Nephron progenitor cell (in vitro differentiated cells): ENCODE measurements at places on chromosomes 1 and 21.

- peaks cover 79% of the 10 kb centered on the region for H3K27me3 ChIP-seq
- peaks cover 3% of the 10 kb centered on the region for H3K36me3 ChIP-seq
- no peak for DNase-seq
- peaks cover 9% of the 10 kb centered on the region for H3K4me1 ChIP-seq
- H3K4me3 ChIP-seq, result no peak overlapping the region
- H3K27ac ChIP-seq, result no peak overlapping the region
Measured at GRCh38 chr1:229427572-229427971, 6.3 kb downstream of the ACTA1 start.

GRCh38 chr1:207243442-207244408 is 77.8 kb upstream of the CD55 start:
- H3K4me1 ChIP-seq, result no peaks in the 10 kb centered on the region
- no peak overlapping the region for H3K4me3 ChIP-seq
- no peaks in the 10 kb centered on the region for H3K27me3 ChIP-seq
- no peaks in the 10 kb centered on the region for H3K36me3 ChIP-seq
- no peak for DNase-seq
- no peak overlapping the region for H3K27ac ChIP-seq

DNA sequence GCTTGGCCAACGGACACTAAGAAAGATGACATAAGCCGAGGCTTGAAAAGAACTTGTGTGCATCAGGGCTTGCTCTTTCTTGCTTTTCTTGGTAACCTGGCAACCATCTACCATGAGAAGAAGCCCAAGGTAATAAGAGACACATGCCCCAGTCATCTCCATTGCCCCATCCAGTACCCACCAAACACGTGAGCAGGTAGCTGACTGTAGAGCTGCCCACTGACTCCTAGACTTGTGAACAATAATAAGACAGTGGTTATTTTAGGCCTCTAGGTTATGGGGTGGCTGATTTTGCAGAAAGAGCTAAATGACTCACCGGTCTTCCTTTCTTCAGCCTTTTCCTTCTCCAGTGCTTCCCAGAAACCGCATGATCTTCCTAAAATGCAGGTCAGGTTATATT is 105.0 kb upstream of the JUN start:
- H3K4me1 ChIP-seq, result peaks cover 54% of the 10 kb centered on the region
- no peak overlapping the region for H3K27ac ChIP-seq
- H3K27me3 ChIP-seq, result peaks cover 9% of the 10 kb centered on the region

DNA sequence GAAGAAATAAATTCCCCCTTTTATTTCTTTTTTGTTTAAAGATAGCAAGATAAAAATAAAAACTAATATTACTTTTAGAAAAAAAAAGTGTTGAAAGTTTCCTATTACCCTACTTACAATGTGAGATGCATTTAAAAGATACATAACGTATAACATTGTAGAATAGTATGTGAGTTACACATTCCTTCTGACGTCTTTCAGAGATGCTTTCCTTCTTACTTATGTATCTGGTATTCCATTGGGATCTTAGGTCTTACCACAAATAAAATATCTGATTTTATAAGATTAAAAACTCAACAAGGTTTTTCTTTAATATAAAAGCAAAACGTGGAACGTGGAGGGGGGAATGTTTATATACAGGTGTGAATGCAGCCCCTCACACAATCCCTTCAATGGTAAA is 147.2 kb upstream of the ETS2 start:
- no peaks in the 10 kb centered on the region for H3K36me3 ChIP-seq
- H3K27ac ChIP-seq, result no peak overlapping the region
- no peak overlapping the region for H3K4me3 ChIP-seq
- peaks cover 29% of the 10 kb centered on the region for H3K4me1 ChIP-seq
- no peak for DNase-seq

DNA sequence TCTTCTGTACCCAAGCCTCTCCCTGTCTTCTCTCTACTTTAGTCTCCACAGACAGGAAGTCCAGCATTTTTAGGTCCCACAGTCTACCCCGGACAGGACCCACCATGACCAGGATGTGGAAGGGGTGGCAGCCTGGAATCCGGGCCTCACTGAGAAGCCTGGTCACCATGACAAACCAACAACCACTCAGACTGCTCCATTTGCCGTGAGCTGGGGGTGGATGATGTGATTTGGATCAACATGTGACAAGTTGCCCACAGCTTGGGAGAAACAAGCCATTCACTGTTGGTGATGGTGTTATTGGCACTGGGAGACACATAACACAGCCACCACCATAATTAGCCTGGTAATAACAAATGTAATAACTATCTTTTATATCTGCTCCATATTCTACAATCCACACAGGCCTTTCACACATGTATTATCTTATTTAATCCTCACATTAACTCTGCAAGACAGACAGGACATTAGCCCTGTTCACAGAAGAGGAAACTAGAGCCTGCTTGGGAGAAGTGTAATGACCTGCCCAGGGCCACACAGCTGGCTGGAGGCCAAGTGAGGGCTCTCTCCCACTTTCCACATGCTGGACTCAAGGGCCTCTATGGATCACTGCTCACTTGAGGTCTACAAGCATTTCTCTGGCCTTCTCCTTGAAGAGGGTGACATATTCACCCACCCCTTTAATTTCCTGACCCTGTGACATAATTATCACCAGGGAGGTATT is 22.9 kb downstream of the MEF2D start:
- no peak for DNase-seq
- H3K4me3 ChIP-seq, result no peak overlapping the region
- peaks cover 42% of the 10 kb centered on the region for H3K36me3 ChIP-seq
- no peak overlapping the region for H3K27ac ChIP-seq
- H3K4me1 ChIP-seq, result peaks cover 15% of the 10 kb centered on the region

GRCh38 chr1:77513839-77514763 is 168.4 kb downstream of the ZZZ3 start:
- no peaks in the 10 kb centered on the region for H3K36me3 ChIP-seq
- H3K4me3 ChIP-seq, result no peak overlapping the region
- H3K27ac ChIP-seq, result no peak overlapping the region
- peaks cover 5% of the 10 kb centered on the region for H3K27me3 ChIP-seq

DNA sequence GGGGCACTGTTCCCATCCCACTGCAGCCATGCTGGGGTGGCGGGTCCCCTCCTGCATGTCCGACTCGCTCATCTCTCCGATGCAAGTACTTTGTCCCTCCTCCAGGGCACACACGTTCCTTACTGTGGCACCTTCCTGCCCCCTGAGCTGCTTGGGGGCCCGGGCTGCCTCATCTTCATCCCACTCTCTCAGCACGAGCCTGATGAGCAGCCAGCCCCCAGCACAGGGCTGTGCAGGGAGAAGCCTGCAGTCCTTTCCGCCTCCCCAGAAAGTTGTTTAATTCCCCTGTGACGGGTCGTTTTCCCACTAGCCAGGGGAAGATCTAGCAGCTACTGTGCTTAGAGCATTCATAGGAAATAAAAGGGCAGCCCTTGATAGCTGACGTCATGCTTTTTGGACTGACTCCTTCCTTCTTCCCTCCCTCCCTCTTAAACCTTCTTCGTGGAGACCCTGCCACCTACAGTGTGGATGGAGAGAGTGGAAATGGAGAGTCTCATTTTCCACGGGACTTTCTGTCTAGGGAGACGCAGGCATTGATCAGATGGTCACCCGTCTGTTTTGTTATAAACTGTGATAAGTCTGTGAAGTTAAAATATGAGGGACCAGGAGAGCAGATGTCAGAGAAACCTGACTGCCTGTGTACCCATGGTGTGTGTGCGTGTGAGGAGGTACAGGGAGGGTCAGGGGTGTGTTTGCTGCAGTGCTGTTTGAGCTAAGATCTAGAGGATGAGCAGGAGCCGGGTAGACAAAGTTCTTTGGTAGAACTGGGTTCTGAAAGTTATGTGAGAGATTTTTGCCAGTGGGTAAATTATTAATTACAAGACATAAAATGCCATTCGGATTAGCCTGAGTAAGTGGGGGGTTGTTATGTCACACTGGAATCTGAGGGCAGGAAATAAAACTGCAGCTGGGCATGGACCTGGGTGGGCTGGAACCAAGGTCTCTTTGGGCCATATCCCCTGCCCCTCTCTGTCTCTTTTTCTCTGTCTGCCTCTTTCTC is 34.3 kb downstream of the GPR137B start:
- H3K4me3 ChIP-seq, result no peak overlapping the region
- H3K27me3 ChIP-seq, result peaks cover 10% of the 10 kb centered on the region
- peak overlapping the region; percentile 17 for H3K27ac ChIP-seq
- H3K4me1 ChIP-seq, result peaks cover 33% of the 10 kb centered on the region
- peaks cover 50% of the 10 kb centered on the region for H3K36me3 ChIP-seq

- peak overlapping the region; percentile 97 for H3K27ac ChIP-seq
- peaks cover 52% of the 10 kb centered on the region for H3K36me3 ChIP-seq
- no peaks in the 10 kb centered on the region for H3K27me3 ChIP-seq
- DNase-seq, result no peak
- no peak overlapping the region for H3K4me3 ChIP-seq
Measured at GRCh38 chr21:46354046-46354445, 30.1 kb downstream of the PCNT start.

DNA sequence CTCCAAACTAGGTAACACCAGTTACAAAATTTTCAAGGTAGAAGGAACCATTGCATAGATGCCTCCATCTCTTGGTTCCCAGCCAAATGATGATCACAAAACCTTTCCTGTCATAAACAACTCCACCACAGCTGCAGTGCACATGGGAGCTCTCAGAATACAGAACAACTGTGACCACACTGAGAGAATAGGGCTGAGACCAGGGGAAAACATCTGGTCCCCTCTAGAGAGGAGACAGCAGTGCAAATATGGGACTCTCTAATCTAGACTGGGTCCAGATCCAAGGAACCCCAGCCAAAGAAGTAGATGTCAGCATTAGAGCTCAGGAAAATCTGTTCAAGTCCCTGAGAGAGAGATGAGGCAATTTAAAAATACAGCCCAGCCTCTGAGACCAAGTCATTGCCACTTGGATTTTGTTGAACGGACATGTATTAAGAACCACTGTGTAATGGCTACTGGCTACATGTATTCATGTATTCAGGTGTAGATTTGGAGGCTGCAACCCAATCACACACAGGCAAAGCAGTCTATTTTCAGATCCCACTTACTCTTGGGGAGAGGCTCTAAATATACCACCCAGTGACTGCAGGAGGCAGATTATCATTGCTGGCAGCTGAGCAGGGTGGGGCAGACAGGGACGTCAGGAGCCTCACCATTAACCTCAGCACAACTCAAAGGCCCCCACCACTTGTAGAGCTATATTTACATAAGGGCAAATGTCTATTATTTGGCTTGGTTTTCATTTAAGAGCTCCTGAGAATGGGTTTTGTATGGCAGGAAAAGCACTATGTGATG is 7.6 kb upstream of the RXRG start:
- H3K36me3 ChIP-seq, result no peaks in the 10 kb centered on the region
- peaks cover 21% of the 10 kb centered on the region for H3K27me3 ChIP-seq
- peaks cover 12% of the 10 kb centered on the region for H3K4me1 ChIP-seq

GRCh38 chr1:84020151-84020550 is 21.2 kb upstream of the TTLL7 start:
- H3K27ac ChIP-seq, result peak overlapping the region; percentile 84
- H3K4me3 ChIP-seq, result peak overlapping the region; percentile 54
- H3K27me3 ChIP-seq, result peaks cover 2% of the 10 kb centered on the region
- DNase-seq, result peak; percentile 39
- H3K36me3 ChIP-seq, result peaks cover 34% of the 10 kb centered on the region
- peaks cover 40% of the 10 kb centered on the region for H3K4me1 ChIP-seq

- peaks cover 16% of the 10 kb centered on the region for H3K27me3 ChIP-seq
- H3K27ac ChIP-seq, result no peak overlapping the region
- H3K36me3 ChIP-seq, result no peaks in the 10 kb centered on the region
Measured at GRCh38 chr1:175826705-175827104, 83.3 kb upstream of the TNR start.

DNA sequence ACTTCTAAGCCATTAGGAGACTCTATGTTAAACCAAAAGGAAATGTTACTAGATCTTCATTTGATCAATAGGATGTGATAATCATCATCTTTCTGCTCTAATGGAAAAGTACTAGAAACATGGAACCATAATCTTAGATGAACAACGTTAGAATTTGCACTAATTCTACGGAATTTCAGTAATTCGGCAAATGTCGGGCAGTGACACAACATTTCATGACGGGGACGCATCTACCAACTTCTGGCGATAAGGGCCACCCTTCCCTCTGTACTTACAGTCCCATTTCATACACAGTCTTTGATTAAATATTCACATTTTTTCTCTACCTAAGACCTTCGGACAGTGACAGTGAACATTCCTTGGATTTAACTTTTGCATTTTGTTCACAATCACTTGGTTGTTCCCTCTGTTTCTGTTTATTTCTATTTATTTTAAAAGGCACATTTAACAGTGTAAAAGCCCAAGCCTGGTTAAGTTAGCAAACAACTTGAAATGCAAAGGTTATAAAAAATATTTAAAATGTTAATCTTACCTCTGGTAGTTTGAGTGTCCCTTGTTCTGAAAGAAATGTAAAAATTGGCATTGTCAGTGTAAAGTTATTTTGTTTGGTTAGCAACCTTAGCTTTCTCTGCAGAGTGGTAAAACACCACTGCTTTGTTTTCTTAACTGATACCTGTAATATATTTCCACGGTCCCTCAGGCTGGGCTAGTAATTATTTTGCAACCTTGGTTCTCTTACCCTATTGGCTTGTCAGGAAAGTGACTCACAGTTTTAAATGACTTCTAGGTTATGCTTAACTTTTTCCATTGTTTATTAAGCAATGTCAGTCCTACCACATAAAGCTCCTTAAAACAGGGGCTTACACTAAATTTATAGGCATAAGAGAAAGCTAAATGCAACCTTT is 276.9 kb downstream of the VAV3 start:
- H3K4me3 ChIP-seq, result no peak overlapping the region
- no peaks in the 10 kb centered on the region for H3K36me3 ChIP-seq
- peaks cover 42% of the 10 kb centered on the region for H3K4me1 ChIP-seq
- H3K27me3 ChIP-seq, result no peaks in the 10 kb centered on the region
- H3K27ac ChIP-seq, result peak overlapping the region; percentile 90
- DNase-seq, result no peak

DNA sequence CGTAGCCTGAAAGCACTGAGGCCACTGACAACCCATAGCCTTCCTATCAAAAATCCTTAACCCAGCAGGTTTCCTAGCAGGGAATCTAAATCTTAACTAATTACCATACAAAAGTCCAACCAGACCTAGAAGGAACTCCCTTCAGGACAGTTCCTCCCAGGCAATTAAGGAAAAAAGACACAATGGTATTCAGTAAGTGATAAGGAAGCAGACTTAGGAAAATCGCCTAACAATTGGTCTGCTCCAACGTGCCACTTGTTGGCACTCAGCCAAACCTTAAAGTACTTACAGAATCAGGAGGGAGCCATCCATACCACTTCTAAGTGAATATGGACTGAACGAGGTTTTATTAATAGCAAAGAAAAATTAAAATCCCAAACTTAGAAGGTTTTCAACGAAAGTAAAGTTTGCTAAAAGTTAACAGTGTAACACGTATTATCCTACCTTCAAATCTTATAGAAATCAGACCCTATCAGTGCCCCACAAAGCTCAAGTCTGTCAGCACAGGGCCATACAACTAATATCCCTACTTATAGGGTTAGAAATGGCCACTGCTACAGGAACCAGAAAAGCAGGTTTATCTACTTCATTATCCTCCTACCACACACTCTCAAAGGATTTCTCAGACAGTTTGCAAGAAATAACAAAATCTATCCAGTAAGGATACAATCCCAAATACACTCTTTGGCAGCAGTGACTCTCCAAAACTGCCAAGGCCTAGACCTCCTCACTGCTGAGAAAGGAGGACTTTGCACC is 29.0 kb downstream of the SPATA6 start:
- H3K27ac ChIP-seq, result no peak overlapping the region
- H3K27me3 ChIP-seq, result peaks cover 6% of the 10 kb centered on the region
- H3K36me3 ChIP-seq, result peaks cover 74% of the 10 kb centered on the region
- H3K4me3 ChIP-seq, result no peak overlapping the region
- no peaks in the 10 kb centered on the region for H3K4me1 ChIP-seq
